ENCODE measurements at places on chromosomes 2 and 18. TPM values are rescaled to one million over a fixed set of nuclear protein-coding genes. Genes with fewer than 3 reads are reported as not detected.

DNA sequence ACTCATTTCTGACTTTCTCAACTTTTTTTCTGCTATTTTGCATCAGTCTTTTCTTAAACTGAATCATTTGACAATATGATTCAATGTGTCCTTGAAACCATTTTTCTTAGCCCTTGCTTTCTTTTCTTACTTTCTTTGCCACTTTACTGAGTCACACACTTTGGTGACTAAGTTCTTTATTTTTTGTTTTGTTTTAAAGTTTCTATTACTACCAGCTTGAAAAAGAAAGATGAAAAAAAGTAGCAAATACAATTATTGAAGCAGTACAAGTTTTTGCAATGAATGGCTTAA lies 116.5 kb downstream of the DOCK10 start:
- DNase-seq, result peak; percentile 74

DNA sequence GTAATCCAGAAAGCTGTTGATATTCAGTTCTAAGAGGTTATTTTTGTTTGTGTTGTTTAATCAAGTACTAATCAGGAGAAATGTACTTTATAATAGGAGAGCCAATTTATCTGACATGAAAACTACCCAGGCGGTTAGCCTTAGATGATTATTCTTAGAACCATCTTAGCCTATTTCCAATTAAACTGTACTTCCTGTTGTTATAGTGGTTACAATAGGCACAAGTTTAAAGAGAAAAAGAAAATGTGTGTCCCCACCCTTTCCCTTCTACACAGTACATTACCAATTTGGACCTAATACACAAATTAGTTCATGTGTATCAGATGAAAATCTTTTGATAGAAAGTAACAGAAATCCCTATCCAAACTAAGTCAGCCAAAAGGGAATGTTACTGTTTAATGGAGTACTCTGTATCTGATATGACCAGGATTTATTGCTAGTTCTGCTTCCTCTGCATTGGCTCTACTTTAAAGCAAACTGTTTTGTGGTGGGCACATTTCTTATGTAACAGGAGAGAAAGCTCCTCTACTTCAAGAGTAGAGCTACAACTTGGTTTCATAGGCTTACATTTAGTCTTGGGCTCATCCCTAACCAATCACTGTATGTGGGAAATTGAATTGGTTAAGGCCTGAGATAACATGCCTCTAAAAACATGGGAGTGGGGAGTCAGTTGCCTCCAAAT lies 217.9 kb downstream of the UBE2E3 start:
- no peak for DNase-seq

- DNase-seq, result no peak
Observed at GRCh38 chr2:145626301-145626700, 1106.4 kb upstream of the ZEB2 start.

- no peak for DNase-seq
Observed at GRCh38 chr2:141001750-141002149, 1129.1 kb downstream of the LRP1B start.

DNA sequence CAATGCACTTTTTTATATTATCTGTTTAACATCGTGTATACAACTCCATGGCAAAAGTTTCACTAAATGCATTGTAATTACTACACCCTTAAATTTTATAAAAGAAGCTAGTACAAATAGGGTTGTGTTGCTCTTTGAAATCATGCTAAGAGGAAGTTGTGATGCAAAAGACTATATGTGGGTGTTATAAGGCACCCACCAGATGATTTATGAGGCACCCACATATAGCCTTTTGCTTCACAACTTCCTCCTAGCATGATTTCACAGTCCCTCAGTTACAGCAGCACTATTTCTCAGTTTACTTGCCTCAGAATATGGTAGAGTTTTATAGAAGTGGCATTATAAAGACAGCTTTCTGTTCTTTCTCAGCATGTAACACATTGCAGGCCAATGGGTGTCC lies 277.3 kb upstream of the DOK6 start:
- DNase-seq, result no peak

GRCh38 chr2:164134336-164134735 lies 398.5 kb upstream of the FIGN start:
- no peak for DNase-seq

DNA sequence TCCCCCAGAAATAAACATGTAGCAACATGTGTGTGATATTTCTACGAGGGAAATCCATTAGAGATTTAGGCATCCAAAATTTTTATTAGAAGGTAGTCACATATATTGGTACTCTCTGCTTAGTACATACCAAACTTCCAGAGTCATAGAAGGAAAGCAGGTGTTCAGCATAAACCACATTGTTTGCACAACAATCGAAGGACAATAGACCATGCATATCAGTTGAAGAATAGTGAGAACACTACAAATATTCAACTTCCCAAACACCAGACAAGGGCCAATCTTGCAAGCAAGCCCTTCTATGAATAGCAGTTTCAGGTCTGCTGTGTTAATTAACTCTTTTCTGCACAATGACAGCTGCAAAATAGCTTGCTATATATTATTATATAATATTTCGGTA lies 702.2 kb downstream of the ERBB4 start:
- peak; percentile 16 for DNase-seq

- DNase-seq, result peak; percentile 4
Observed at GRCh38 chr2:146786396-146786795, 1058.4 kb upstream of the ACVR2A start.

DNA sequence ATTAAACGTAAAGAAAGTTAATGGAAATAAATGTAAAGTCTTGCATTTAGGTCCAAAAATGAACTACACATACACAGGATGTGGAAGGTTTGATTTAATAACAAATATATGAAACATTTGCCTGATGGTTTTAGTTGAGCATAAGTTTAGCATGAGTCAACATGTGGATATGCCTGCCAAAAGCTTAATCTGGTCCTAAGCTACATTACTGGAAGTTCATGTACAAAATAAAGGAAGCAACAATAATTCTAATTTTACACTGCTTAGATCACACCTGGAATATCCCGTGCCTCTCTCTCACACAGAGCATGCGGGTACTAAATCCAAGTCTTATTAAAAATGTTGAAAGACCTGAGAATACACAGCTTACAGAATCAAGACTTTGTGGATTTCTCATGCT lies 276.5 kb upstream of the NRP2 start:
- DNase-seq, result no peak

DNA sequence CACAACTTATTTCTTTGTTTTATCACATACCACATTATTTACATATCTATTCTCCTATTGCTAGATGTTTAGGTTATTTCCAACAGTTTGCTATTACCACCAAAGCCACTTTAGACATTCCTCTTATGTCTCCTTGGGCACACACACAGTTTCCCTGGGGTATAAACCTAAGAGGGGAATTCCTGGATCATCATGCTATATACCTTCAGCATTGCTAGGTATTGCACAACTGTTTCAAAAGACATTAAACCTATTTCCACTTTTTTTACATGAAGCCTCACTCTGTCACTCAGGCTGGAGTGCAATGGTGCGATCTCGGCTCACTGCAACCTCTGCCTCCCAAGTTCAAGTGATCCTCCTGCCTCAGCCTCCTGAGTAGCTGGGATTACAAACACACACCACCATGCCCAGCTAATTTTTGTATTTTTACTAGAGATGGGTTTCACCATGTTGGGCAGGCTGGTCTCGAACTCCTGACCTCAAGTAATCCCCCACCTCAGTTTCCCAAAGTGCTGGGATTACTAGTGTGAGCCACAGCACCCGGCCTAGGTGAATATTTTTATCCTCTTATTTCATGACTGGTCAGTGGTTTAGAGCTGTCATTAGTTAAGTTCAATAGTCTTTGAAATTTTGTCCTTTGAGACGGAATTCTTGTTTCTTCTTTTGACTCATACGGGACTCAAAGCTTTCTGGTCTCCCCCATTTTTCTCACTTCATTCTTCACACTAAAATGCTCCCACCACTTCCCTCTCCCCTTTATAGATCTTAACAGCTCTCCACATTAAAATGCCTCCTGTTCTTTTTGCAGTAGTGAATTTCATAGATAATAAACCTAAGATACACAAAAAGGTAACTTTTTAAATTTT lies 30.3 kb downstream of the SULT1C4 start:
- DNase-seq, result no peak

DNA sequence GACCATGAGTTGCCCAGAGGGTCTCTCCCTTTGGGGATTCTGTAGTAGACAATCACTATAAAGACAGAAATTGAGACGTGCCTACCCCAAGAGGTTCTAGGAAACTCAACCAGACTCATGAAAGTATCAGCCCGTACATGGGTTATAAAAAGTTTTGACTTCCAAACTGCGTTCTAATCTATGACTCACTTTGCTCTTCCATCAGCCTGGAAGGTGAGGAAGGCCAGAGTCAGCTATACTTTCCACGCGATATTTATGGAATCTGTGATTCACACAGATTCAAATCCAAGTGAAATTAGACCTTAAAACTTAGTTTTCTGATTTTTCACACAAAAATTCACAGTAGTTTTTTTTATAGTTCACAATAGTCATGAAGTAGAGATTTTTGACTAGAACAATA lies 7.7 kb upstream of the LYPD1 start:
- DNase-seq, result no peak

GRCh38 chr2:201432038-201432620 lies 19.1 kb downstream of the TRAK2 start:
- peak; percentile 84 for DNase-seq

- DNase-seq, result no peak
Observed at GRCh38 chr2:240520130-240520973, 37.4 kb downstream of the ANKMY1 start.

DNA sequence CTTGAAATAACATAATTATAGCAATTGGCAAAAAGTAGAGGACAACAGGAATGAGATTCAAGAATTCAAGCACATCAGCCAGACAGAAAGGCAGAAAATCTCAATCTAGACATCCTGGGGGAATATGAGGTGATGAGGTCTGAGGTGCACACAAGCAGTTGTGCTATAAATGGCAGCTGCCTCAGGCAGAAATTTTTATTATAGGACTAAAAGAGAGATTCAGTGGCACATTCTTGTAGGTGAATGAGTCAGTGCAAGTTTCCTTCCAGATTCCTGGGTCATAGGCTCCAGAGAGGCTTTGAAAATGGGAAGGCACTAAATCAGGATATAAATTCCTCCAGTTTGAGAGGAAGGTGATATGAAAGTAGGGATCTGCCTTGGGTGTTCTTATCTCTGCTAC lies 127.2 kb upstream of the THSD7B start:
- no peak for DNase-seq

DNA sequence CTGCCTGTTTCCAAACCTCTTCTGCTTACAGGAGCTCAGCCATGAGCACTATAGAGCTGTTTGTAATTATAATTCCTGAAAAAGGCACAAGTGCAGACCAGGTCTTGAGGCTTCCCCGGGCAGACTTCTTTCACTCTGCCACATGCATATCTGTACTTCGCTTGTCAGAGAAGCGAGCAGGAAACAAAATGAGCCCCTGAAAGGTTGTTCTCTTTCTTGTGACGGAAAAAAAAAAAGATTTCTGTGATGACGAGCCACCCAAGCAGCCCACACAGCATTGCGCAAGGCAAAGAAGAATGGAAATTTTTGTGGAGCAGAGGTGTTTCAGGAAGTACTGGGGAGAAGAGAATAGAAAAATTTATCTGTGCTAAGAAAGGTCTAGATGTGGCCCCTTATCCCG lies 54.0 kb upstream of the LINC00305 start:
- DNase-seq, result peak; percentile 43

DNA sequence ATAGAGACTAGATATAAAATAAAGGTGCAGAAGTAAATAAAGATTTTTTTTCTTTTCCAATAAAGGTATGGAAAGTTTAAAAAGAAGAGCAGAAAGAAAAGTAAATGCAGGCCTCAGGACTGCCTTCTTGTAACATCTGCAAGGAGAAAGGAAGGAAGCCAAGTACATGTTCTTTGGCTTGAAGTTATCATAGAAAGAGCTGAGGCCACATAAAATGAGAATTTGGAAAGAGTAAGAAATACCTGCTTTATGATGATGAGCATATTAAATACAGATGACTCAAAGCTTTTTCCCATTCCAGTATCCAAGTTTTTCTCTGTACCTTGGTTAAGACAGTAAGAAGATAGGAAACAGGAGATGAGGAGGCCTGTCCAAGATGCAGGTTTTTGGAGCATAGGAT lies 25.3 kb upstream of the UBE2E3 start:
- no peak for DNase-seq

DNA sequence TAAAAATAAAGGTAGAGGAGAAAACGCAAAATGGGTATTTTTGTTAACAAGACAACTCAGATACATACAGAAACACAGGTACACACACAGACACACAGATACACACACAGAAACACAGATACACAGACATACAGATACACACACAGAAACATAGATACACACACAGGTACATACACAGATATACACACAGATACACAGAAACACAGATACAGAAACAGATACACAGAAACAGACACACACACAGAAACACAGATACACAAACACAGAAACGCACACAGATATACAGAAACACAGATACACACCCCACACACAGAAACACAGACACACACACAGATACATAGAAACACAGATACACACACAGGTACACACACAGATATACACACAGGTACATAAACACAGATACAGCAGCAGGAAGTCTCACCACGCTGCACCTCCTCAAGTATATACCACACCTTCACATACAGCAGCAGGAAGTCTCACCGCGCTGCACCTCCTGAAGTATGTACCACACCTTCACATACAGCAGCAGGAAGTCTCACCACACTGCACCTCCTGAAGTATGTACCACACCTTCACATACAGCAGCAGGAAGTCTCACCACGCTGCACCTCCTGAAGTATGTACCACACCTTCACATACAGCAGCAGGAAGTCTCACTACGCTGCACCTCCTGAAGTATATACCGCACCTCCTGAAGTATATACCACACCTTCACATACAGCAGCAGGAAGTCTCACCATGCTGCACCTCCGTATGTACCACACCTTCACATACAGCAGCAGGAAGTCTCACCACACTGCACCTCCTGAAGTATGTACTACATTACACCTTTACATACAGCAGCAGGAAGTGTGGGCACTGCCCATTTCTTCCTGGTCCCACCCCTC lies 250.5 kb downstream of the HDAC4 start:
- no peak for DNase-seq

GRCh38 chr18:76995896-76996295 lies 136.7 kb downstream of the MBP start:
- DNase-seq, result no peak

- DNase-seq, result peak; percentile 74
Observed at GRCh38 chr2:204492417-204492816, 52.9 kb upstream of the PARD3B start.

- no peak for DNase-seq
Observed at GRCh38 chr2:80246534-80246933, 58.0 kb downstream of the LRRTM1 start.

- DNase-seq, result no peak
Observed at GRCh38 chr2:16165518-16166326, 225.4 kb downstream of the MYCN start.

The GREB1 gene
- not detected for total RNA-seq

The SH3RF3 gene
- under 0.01 TPM for total RNA-seq

The UGT1A6 gene
- 206 TPM for total RNA-seq

The RNU2-63P gene
- total RNA-seq, result not detected

The DNAJC5G gene
- not detected for total RNA-seq

The PLGLB2 gene
- total RNA-seq, result 1.3 TPM

The SLC4A5 gene
- 1.2 TPM for total RNA-seq

The RTP5 gene
- total RNA-seq, result not detected

The DYNAP gene
- total RNA-seq, result not detected

The HAAO gene
- 1.2 TPM for total RNA-seq

The FASTKD2 gene
- 65.0 TPM for total RNA-seq

The SP5 gene
- total RNA-seq, result 0.69 TPM

All from renal cortical epithelial cell (primary cell).